Activated T-helper 1 cell treated with Interleukin-2 at 50 U/mL for 16 hours (primary cell): ENCODE measurements at places on chromosomes 2 and 18.

- no peak for DNase-seq
Measured at GRCh38 chr18:10239103-10239502, 215.3 kb upstream of the APCDD1 start.

- peak; percentile 37 for DNase-seq
Measured at GRCh38 chr2:68466361-68466777, 725 bp downstream of the FBXO48 start.

GRCh38 chr18:4319738-4320677, 135.1 kb downstream of the DLGAP1 start:
- DNase-seq = no peak

- no peak for DNase-seq
Measured at GRCh38 chr2:227471412-227471811, 544 bp upstream of the AGFG1 start.

- DNase-seq = no peak
Measured at GRCh38 chr2:231521-232185, 32.2 kb downstream of the SH3YL1 start.

- DNase-seq = no peak
Measured at GRCh38 chr18:3704556-3705344, 254.8 kb downstream of the TGIF1 start.

GRCh38 chr2:44663471-44664073, 277.9 kb upstream of the SIX3 start:
- DNase-seq = no peak

DNA sequence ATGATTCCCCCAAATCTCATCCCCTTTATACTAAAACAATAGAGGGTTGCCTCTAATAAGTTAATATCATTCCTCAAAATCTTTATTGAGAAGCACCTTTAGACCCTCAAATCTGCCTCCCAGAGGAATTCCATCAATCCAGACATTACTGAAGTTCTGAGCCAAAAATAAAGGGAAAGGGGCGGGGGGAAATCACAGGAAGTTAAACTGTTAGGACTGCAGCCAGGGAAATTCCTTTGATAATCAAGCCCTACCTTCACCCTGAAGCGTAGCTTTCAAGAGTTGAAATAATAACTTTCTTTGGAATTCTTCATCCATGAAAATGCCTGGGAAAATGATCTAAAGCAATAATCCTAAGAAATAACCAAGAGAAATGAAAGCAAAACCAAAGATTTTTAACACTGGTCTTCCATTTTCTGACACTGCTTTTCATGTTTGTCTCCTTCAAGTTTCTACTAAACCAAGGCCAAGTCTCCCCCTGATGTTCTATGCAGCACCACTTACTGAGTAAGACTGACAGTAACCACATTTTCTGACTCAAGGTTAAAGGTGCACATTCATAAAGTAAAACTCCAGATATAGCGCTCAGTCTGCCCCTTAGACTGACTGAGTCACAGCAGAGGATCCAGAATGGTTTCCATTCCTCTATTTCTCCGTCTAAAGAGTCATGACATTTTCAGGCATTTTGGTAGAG, 78.2 kb downstream of the TCF4 start:
- no peak for DNase-seq

- no peak for DNase-seq
Measured at GRCh38 chr2:229141424-229142025, 129.6 kb downstream of the PID1 start.

DNA sequence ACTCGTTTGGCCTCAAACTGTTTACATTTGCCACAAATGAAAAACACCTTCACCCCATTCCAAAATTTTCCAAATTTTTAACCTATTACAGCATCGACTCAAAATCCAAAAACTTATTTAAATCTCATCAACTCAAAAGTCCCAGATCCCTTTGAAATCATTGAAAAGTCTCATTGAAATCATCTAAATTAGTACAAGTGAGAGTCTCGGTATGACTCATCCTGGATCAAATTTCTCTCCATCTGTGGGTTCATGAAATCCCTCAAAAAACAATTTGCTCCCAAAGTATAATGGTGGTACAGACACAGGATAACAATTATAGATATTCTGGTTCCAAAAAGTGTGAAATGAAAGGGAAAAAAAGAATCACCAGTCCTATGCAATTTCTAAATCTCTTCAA, 65.1 kb downstream of the LRP1B start:
- no peak for DNase-seq

- no peak for DNase-seq
Measured at GRCh38 chr2:221461901-221462300, 110.2 kb downstream of the EPHA4 start.

DNA sequence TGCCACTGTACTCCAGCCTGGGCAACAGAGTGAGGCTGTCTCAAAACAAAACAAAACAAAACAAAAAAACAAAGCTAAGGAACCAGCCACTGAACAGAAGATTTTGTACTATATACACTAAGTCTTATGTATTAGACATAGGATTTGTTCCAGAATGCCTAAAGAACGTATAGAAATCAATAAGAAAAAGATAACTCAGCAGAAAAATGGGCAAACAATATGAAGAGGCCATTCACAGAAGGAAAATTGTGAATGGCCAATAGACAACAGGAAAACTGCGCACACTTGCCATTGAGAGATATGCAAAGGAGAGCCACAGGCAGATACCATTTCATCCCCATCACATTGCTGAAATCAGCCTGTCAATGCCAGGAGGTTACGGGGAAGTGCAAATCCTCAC, 14.9 kb upstream of the UBE2F start:
- no peak for DNase-seq

- no peak for DNase-seq
Measured at GRCh38 chr2:218878926-218879761, 1.5 kb upstream of the WNT10A start.

DNA sequence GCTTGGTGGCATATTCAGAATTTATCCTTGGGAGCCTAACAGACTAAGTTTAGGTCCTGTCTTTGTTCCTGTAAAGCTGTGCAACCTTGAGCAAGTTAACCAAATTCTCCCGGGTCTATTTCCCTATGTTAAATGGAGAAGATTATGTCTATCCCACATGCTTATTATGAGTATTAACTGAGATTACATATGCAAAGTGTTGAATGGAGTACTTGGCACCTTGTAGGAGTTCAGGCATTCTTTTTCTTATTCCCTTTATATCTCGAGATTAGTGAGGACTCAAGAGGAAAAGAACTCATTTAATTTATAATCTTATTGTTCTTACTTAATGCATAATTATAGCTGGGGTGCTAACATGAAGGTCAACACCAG, 184.6 kb downstream of the FMNL2 start:
- DNase-seq = no peak

DNA sequence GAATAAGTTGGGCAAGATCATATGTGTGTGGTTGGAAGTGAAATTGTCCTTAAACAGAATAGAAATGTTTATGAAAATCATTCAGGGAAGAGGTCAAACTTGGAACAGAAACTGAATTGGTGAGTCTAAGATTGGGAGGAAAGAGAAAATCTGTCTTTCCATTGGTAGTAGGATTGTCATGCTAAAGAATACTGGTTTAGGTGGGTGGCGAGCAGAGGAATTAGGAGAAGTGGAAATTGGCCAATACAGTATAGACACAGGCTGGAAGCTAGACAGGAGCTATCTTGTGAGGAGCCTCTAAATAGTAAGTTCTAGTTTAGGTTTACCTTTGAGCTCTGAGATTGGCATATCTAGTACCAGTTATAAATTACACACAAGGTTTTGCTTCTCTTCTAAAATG, 80.9 kb upstream of the KYNU start:
- DNase-seq = no peak

- no peak for DNase-seq
Measured at GRCh38 chr2:56754627-56755026, 570.8 kb downstream of the CCDC85A start.

DNA sequence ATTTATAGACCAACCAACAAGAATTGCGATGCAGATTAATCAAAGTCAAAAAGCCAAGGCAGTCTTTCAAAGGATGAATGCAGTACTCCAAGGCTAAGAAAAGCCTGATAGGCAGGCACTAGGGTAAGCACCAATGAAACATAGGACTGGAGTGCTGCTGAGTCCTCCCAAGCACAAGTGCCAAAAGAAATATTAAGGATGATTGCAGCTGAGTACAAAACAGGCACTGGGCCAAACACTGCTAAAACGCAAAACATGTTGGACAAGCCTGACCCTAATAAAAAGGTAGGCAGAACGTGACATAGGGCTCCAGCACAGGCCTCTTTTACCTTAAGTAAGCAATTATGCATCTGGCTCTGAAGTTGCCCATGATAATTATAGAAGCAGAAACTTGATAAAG, 160.1 kb upstream of the LRP1B start:
- DNase-seq = no peak

GRCh38 chr18:49707599-49707998, 105.7 kb downstream of the ACAA2 start:
- no peak for DNase-seq

DNA sequence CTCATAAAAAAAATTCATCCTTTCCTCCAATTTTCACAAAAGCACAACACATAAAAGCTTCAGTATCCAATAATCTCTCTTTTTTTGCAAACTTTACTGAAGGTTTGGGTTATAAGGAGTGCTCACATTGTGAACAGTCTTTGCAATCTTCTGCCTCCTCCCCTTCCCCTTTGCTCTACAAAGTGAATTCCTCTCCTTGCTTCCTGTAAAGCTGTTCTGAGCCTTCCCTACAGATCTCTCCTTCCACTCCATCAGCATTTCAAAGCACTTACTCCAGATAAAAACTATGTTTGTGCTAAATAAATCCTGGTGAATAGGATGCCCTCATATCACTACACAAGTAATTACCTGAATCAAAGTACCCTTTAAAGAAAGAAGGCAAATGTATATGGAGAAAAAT, 4.6 kb upstream of the PDK1 start:
- DNase-seq = no peak
